ENCODE measurements at places on chromosomes 7 and 10.

DNA sequence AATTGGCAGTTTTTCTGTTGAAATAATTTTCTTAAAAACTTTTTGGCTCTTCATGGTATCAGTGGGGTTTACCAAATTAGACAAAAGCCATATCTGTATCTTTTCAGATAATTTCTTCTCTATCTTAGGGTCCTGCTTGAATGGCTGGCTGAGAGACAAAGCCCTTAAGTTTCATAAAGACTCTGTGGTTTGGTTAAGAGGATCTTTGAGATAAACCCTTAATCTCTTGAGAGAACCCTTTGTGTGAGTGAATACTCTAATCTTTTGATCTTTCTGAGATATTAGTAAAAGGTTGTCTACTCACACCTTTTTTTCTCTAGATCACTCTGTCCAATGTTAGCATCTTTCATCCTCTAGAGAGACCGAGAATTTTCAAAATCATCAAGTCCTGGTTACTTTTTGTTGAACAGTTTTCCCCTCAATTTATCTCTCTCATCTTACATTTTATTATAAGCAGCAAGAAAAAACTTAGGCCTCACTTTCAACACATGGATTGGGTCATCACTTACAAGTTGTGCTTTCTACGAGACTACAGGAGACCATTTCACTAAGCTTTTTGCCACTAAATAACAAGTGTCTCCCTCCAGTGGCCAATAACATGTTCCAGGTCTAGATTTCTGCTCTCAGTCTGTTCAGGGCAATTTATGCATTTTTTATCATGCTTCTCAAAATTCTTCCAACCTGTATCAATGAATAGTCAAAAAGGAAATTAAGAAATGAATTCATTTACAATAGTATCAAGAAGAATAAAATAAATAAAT, 28.4 kb downstream of the DNAJC9 start:
- DNase-seq, result no peak

- DNase-seq, result no peak
Observed at GRCh38 chr10:17788646-17789045, 20.5 kb upstream of the MRC1 start.

- no peak for DNase-seq
Observed at GRCh38 chr7:6161463-6162330, 110.7 kb downstream of the CYTH3 start.

- no peak for DNase-seq
Observed at GRCh38 chr7:11702938-11703337, 129.1 kb downstream of the THSD7A start.

DNA sequence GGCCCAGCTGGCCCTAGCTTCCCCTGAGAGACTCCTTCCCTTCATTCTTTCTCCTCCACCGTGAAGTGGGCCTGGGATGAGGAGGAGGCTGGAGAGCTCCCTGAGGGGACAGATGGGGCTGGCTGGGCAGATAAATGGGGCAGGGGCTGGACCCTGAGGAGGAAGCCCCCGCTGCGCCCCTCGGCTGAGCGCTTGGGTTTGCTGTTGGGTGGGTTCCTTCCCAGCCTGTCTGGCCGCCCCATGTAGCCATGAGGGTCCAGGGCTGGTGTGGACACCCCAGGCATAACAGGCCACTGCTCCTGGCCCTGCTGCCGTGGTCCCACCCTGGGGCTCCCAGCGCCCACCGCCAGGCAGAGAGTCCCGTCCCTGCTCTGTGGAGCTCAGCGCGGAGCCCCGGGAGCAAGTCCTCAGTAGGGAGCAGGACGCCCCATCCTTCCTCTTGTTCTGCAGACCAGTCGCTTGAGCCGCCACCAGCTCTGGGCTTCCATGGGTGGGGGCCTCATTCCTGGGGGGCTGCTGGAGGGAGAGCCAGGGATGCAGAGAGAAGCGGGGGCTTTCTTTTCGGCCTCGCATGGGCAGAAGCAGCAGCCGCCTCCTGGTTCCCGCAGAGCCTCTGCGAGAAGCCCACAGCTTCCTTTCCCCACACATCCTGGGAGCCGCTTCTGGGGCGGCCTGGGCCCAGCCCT, 266.4 kb upstream of the TCERG1L start:
- DNase-seq, result no peak

GRCh38 chr10:19922236-19922963, 106.2 kb downstream of the PLXDC2 start:
- DNase-seq, result no peak

GRCh38 chr10:89615112-89615511, 29.9 kb downstream of the PANK1 start:
- DNase-seq, result no peak

DNA sequence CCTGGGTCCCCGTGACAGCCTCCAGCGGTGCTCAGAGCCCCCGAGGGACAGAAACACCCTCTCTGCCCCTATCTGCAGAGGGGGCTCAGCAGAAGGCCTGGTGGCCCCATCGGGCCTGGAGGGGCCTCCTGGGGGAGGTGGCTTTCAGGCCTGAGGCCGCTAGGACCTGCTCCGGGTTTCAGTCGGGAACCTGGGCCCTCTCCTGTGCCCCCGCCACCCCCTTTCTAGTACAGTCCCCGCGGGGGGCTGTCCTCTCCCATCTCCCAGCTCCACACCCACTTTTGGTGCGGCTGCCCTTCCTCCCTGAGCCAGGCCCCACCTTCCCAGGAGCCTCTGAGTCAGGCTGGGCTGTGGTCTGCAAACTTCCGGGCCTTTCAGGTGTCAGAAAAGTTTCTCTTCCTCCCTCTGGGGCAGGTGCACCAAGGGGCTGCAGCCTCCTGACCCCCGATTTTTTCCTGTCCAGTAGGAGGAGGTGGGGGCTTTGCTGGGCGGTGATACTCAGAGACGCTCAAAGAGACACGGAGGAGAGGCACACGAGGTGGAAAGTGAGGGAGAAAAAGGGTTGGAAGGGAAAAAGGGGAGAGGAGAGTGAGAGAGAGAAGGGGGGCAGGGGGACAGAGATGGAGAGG, 692 bp downstream of the CARD11 start:
- peak; percentile 70 for DNase-seq

DNA sequence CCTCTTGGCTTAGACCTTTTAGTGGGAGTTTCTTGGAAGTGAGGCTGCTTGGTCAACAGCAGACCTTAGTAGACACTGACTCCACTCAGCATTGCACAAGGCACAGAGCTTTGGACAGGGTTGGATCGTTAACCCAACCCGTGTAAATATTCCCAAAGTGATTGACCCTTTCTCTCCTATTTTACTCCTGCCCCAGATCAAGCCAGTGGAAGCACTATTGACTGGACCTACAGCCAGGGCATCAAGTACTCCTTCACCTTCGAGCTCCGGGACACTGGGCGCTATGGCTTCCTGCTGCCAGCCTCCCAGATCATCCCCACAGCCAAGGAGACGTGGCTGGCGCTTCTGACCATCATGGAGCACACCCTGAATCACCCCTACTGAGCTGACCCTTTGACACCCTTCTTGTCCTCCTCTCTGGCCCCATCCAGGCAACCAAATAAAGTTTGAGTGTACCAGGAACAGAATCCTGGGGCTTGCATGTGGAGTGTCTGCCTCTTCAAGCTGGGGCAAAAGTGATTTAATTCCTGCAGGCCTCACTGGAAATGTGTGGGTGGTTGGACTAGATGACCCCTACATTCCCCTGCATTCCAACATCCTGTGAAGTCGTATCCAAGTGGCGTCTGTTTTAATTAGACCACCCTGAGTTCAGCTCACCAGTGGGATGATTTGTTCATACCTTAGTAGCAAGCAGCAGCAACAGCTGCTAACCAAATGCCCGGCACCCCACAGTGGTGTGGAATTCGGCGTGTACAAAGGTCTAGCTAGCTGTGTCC, 7.5 kb downstream of the CPA1 start:
- DNase-seq, result no peak

- DNase-seq, result no peak
Observed at GRCh38 chr10:108784534-108784933, 1138.8 kb downstream of the XPNPEP1 start.

DNA sequence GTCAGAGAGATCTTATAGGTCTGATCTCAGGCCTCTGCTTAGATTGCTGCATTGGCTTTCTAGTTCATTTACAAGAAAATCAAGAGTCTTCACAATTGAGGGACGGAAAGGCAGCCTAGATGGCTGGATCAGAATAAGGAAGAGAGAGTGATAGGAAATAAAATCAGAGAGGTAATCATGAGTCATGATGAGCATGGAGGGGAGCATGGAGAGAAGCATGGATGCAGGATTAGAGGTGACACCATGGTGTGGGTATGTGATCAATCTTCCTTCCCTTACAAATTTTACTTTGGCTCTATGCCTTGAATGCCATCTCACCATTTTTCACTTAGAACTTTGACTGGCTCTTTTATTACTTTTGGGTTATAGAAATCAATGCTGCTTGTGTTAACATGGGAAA, 1.4 kb downstream of the BCCIP start:
- no peak for DNase-seq

DNA sequence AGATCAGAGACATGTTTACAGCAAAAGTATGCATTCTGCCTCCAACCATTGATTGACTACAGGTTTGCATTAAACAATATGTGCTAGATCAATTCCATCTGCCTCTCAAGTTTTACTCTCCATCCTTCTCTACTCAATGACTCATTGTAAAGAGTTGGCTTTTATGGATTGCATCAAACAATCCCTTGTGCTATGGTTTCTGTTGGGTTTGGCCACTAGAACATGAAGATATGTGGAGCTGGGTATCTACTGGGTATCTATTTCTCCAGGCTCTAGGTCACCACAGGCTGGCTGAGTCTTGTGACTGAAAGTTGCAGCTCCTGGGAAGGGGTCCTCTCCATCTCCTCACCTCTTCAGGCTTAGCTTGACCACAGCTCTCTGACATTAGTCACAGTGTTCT, 204.7 kb downstream of the DGKI start:
- DNase-seq, result no peak

DNA sequence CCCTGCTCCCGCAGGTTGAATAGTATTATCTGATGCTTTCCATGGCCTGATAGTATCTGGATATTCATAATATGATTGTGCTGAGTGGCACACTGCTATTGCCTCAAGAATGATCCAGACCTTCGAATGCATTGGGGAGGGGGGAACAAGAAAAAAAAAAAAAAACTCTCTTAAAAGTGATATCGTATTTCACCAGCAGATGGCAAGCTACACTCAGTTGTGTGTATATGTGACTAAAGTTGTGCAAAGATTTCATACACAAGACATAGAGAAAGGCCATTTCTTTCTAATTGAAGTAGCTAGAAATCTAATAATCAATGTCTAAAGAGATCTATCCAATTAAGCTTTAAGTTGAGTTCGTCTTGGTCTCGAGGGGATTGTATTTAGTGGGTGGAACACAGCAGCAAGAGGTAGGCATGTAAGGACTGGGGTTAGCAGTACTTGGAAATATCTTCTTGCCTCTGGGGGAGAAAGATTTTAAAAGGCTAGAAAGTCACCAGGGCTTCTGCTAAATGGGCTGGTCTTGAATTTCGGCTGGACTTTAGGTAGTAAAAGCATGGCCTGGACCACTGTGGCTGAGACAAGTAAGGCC, 15.3 kb downstream of the SFRP4 start:
- no peak for DNase-seq

GRCh38 chr10:92126100-92126650, 164.7 kb downstream of the CPEB3 start:
- no peak for DNase-seq

DNA sequence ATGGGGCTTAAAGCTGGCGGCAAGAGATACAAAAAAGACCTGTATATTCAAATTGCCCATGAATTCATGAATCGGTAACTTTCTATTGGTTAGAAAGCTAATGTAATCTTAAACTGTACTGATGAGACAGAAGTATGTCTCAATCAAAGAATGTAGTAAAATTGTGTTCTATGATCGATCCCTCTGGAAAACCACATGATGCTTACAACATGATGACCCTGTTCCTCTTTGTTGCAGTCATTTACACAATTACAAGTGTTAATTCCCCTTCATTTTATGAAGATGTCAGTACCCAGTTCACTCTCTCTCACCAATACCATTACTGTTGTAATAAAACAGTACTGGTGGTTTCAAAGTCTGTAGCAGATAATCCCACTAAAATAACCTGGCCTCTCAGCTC, 10.1 kb downstream of the KIF5B start:
- no peak for DNase-seq

DNA sequence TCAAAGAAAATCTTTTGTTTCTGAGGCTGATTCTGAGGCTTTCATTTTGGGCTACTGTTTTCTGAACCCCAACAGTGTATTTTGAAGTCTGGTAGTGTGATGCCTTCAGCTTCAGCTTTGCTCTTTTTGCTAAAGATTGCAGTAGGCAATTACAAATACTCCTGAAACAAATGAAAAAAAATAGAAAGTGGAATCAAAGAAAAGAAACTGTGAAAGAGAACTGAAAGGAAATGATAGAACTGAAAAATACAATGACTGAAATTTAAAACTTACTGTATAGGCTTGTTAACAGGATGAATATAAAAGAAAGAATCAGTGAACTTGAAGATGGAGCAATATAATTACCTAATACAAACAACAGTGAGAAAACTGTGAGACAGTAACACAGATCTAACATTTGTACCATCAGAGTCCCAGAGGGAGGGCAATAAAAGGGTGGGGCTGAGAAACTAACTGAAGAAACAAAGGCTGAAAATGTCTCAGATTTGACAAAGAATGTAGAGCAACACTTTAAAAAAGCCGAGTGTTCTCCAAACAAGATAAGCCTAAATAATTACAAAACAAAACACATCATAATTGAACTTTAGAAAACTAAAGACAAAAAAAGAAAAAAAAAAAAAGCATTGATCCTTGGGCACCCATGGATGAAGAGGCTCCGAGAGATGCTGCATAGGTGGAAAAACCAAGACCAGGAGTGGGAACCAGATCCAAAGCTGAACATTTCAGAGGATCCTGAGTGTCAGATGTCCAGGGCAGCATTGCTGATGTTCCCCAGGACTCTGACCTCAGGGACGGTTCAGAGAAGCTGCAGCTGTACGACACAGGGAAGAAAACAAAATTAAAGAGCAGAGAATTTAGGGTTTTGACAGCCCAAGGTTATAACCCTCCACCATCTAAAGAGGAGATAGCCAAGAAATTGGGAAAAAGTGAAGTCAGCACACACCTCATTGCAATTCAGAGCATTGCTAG, 223.2 kb upstream of the IGFBP3 start:
- DNase-seq, result no peak
